Stromal cell of bone marrow (primary cell): ENCODE measurements at places on chromosomes 1 and 21.
A peak's percentile ranks its signal among the peaks of the same experiment; 100 is the strongest.

DNA sequence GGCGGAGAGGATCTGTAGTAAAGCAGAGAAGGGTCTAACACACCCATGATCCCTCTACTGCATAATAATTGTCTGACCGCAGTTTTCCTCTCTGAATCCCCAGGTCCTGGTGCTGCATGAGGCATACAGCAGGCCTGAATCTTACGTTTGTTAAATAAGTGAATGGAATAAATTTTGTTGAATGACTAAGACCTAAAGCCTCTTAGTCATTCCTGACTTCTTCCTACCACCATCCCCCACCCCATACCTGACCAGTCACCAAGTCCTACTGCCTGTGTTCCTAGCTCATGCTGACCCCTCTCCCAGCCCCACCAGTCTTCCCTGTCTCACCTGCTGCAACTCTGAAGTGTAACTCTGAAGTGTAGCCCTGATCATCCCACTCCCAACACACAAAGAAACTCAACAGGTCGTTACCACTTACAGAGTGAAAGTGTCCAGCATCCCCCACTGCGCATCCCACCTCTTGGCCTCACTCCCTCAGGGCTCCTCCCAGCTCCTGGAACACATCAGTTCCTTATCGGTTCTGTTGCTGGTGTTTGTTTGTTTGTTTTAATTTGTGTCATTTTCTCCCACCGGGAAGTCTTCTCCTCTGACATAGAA, 9.7 kb downstream of the GJA5 start:
- DNase-seq = no peak

GRCh38 chr21:46226920-46227599, 1.5 kb downstream of the LSS start:
- DNase-seq = peak; percentile 21

GRCh38 chr1:58545591-58546519, 671 bp downstream of the OMA1 start:
- DNase-seq = peak; percentile 67

- DNase-seq = no peak
Measured at GRCh38 chr1:1510912-1511532, 940 bp upstream of the ATAD3A start.

DNA sequence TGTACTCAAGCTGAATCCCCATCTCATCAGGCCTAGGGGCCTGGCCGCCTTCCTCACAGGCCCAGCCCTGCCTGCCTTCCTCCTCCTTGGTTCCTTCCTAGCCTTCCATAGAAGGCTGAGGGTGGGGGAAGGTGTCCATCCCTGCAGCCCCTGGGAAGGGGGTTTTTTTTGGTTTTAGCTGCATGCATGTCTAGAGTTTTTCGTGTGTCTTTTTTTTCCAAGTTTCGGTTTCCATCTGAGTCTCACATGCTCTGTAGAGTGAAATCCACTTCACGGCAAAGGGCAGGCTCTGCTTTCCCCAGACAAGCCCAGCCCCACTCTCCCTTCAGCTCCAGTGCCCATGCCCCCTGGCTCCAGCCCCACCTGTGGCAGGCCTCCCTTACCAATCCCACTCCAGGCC, 32.1 kb downstream of the GRHL3 start:
- DNase-seq = no peak

- DNase-seq = no peak
Measured at GRCh38 chr21:27257908-27258556, 291.1 kb upstream of the ADAMTS5 start.

- peak; percentile 2 for DNase-seq
Measured at GRCh38 chr1:169031566-169032224, 74.8 kb upstream of the ATP1B1 start.

DNA sequence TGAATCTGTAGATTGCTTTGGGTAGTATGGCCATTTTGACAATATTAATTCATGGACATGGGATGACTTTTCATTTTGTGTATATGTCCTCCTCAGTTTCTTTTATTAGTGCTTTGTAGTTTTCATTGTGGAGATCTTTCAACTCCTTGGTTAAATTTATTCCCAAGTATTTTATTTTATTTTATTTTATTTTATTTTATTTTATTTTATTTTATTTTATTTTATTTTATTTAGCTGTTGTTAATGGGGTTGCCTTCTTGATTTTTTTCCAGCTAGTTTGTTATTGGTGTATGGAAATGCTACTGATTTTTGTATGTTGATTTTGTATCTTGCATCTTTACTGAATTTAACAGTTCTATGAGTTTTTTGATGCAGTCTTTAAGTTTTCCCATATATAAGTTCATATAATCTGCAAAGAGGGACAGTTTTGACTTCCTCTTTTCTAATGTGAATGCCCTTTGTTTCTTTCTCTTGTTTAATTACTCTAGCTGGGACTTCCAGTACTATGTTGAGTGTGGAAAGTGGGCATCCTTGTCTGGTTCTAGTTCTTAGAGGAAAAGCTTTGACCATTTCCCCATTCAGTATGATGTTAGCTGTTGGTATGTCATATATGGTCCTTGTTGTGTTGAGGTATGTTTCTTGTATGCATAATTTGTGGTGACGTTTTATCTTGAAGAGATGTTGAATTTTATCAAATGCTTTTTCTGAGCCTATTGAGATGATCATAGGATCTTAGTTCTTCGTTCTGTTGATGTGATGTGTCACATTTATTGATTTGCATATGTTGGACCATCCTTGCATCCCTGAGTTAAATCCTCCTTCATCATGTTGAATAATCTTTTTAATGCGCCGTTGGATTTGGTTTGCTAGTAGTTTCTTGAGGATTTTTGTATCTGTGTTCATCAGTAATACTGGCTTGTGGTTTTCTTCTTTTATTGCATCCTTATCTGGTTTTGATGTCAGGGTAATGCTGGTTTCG, 14.3 kb downstream of the CEPT1 start:
- DNase-seq = no peak

GRCh38 chr21:32172106-32172505, 106.7 kb downstream of the MIS18A start:
- DNase-seq = no peak
